Stimulated activated CD4-positive, alpha-beta T cell treated with anti-CD3 and anti-CD28 coated beads, TNF-alpha, amount 100 ng/mL, for 1 hour (primary cell): ENCODE measurements at places on chromosomes 1 and 21.

DNA sequence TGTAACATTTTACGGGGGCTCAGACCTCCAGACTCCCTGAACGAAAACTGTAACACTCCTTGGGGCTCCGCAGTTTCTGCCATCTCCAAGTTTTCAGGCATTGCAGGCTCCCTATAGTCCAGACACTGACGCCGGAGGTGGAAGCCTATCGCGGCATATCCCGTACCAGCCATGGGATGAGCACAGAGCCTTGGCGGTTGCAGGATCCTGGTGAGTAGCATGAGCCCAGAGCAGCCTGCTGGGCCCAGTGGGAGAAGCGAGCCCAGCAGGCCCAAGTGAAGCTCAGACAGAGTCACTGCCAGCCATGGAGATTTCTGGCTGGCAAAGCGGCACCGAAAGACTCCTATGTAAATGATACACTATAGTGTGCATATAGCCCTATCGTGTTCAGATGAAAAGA lies 446.8 kb downstream of the COL11A1 start:
- no peak for DNase-seq

- DNase-seq, result no peak
These were observed 11.6 kb downstream of the AHDC1 start for GRCh38 chr1:27592232-27592930.

DNA sequence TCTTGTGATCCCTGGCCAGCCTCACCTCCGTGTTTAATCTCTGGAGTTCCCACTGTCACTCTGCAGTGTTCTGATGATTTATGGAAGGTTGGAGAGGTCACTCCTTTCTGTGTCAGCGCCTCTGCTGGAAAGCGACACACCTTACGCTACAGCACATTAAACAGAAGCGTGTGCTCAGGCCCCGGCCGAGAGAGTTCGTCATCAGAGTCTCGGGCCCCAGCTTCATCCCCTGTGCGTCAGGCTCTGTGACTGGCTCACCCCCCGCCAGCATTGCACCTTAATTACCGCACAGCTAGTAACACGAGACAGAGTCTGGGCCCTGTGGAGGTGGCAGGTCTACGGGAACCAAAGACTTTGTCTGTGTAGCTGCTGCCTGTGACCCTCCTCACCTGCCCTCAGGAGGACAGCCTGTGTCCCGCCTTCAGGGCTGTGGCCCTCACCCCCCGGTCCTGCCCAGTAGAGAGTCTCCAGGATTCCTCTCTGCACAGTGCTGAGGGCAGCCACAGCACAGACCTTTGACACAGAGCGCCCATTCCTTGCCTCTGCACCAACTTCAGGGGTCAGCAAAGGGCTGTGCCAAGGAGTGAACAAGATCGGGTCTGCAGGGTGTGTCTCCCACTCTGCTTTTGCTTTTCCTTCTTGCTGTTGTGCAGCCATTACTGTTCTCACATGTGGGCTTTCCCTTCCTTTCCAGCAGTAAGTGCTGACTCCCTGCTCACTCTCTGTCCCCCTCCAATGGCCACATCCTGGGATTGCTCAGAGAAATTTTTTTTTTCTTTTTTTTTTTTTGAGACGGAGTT lies 157.6 kb downstream of the PGBD5 start:
- no peak for DNase-seq

DNA sequence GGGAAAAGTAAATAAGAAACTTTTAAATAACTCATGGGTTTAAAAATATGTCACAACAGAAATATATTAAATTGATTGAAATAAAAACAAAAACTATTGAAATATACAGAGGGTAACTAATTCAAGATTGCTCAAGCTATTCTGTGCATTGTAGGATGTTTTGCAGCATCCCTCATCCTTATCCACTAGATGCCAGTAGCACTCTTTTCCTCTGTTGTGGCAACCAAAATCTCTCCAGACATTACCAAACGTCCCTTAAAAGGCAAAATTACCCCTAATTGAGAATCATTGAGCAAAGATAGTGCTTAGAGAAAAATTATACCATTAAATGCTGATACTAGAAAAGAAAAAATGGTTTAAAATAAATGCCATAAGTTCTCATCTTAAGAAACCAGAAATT lies 682.6 kb downstream of the RWDD3 start:
- no peak for DNase-seq

GRCh38 chr1:111778541-111779051 lies 22.9 kb downstream of the DDX20 start:
- no peak for DNase-seq

DNA sequence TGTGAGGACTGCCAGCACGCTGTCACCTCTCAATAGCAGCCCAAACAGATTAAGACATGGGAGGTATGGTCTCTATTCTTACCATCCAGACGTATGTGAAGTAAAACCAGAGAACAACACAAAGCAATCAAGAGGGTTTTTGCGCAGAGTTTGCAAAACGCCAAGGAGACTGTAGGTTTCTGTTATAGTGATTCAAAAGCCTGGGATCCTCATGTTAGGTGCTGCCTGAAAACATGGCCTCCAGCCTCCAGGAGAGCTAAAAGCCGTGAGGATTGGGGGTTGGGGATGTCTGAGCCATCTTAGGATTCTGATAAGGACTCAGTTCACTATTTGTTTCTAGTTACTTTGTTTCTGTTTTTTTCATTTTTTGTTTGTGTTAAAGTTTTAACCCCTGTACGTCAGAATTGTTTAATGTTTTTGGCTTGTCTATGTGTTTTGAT lies 4.2 kb upstream of the CCT8 start:
- DNase-seq, result no peak

GRCh38 chr1:27607239-27607804 lies 3.4 kb upstream of the AHDC1 start:
- no peak for DNase-seq
